ENCODE measurements at places on chromosomes 2 and 18.

- DNase-seq: no peak
Observed at GRCh38 chr18:51907687-51908597, 432.1 kb upstream of the DCC start.

GRCh38 chr2:128556633-128557032 is 238.0 kb upstream of the HS6ST1 start:
- no peak for DNase-seq

GRCh38 chr2:13488965-13489364 is 772.2 kb downstream of the TRIB2 start:
- no peak for DNase-seq

GRCh38 chr18:58533766-58534165 is 95.1 kb downstream of the ALPK2 start:
- DNase-seq: no peak

- DNase-seq: no peak
Observed at GRCh38 chr18:59478591-59478990, 119.5 kb upstream of the LMAN1 start.

Data from stimulated activated CD4-positive, alpha-beta T cell treated with anti-CD3 and anti-CD28 coated beads, Interleukin-15, amount 100 ng/mL, for 1 hour (primary cell).